ENCODE measurements at places on chromosomes 4 and X. TPM values are rescaled to one million over a fixed set of nuclear protein-coding genes. Genes with fewer than 3 reads are reported as not detected.

- H3K4me1 ChIP-seq, result no peaks in the 10 kb centered on the region
- H3K4me3 ChIP-seq, result no peak overlapping the region
- no peak overlapping the region for H3K27ac ChIP-seq
These were observed 75.8 kb upstream of the F9 start for GRCh38 chrX:139454743-139455142.

DNA sequence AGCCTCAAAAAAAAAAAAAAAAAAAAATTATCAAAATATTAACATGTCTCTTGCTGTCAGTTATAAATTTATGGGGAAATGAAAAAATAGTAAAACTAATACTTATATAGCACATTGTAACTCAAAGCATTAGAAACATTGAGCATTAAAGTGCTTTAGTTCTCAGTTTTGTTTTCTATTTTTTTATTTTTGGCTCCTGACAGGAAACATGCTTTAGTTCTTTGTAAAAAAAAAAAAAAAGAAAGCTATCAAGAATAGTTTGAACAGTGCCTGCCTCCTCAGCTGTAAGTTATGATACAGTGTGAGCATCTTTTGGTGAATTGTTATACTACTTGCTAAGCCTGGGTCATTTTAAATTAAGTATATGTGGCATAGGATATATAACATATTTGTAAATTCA is 5.1 kb upstream of the CENPC start:
- H3K4me3 ChIP-seq, result no peak overlapping the region
- DNase-seq, result no peak
- no peak overlapping the region for H3K27ac ChIP-seq

DNA sequence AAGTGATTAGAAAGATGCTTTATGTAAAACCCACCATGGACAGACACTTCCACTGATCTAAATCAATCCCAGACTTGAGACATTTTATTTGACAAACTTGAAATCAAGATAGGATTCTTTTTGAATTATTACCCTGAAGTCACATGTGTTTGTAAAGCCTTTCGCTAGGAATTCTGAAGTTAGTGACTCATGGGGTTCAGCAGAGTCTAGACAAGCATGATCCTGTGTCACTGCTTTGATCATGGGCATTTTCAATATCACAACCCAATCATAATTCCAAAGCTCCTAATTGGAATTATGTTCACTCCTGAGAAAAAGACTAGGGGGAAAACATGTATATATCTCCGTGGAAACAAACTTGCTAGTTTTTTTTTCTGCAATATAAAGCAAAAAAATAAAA is 67.5 kb upstream of the BMP3 start:
- DNase-seq, result no peak
- no peaks in the 10 kb centered on the region for H3K27me3 ChIP-seq
- H3K4me3 ChIP-seq, result no peak overlapping the region
- H3K27ac ChIP-seq, result no peak overlapping the region
- H3K36me3 ChIP-seq, result no peaks in the 10 kb centered on the region

The WAS gene
- total RNA-seq, result 4.8 TPM
